ENCODE measurements at places on chromosomes 3 and 15. TPM values are rescaled to one million over a fixed set of nuclear protein-coding genes. Genes with fewer than 3 reads are reported as not detected.

DNA sequence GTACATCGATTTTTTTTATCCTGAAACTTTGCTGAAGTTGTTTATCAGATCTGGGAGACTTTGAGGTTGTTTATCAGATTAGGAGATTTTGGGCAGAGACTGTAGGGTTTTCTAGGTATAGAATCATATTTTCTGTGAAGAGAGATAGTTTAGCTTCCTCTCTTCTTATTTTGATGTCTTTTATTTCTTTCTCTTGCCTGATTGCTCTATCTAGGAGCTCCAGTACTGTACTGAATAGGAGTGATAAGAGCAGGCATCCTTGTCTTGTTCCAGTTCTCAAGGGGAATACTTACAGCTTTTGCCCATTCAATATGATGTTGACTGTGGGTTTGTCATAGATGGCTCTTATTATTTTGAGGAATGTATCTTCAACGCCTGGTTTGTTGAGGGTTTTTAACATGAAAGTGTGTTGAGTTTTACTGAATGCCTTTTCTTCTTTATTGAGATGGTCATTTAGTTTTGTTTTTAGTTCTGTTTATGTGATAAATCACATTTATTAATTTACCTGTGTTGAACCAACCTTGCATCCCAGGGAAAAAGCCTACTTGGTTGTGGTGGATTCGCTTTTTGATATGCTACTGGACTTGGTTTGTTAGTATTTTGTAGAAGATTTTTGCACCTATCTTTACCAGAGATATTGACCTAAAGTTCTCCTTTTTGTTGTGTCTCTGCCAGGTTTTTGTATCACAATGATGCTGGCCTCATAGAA is 14.9 kb upstream of the DNAAF4 start:
- H3K4me3 ChIP-seq, result no peak overlapping the region
- no peaks in the 10 kb centered on the region for H3K4me1 ChIP-seq
- H3K36me3 ChIP-seq, result no peaks in the 10 kb centered on the region

- H3K27me3 ChIP-seq, result no peaks in the 10 kb centered on the region
- H3K4me1 ChIP-seq, result peaks cover 13% of the 10 kb centered on the region
- H3K27ac ChIP-seq, result no peak overlapping the region
- H3K36me3 ChIP-seq, result no peaks in the 10 kb centered on the region
- no peak overlapping the region for H3K4me3 ChIP-seq
- no peak for DNase-seq
These were observed 50.0 kb upstream of the SMAD6 start for GRCh38 chr15:66651913-66652642.

- peaks cover 18% of the 10 kb centered on the region for H3K36me3 ChIP-seq
- DNase-seq, result peak; percentile 41
- no peaks in the 10 kb centered on the region for H3K27me3 ChIP-seq
- H3K27ac ChIP-seq, result peak overlapping the region; percentile 19
- no peak overlapping the region for H3K4me3 ChIP-seq
- H3K4me1 ChIP-seq, result peaks cover 8% of the 10 kb centered on the region
These were observed 47.0 kb upstream of the PPIB start for GRCh38 chr15:64209680-64210334.

GRCh38 chr3:165206454-165207266 is 10.5 kb upstream of the SLITRK3 start:
- H3K36me3 ChIP-seq, result no peaks in the 10 kb centered on the region
- H3K27ac ChIP-seq, result no peak overlapping the region
- DNase-seq, result peak; percentile 68
- H3K4me1 ChIP-seq, result no peaks in the 10 kb centered on the region

DNA sequence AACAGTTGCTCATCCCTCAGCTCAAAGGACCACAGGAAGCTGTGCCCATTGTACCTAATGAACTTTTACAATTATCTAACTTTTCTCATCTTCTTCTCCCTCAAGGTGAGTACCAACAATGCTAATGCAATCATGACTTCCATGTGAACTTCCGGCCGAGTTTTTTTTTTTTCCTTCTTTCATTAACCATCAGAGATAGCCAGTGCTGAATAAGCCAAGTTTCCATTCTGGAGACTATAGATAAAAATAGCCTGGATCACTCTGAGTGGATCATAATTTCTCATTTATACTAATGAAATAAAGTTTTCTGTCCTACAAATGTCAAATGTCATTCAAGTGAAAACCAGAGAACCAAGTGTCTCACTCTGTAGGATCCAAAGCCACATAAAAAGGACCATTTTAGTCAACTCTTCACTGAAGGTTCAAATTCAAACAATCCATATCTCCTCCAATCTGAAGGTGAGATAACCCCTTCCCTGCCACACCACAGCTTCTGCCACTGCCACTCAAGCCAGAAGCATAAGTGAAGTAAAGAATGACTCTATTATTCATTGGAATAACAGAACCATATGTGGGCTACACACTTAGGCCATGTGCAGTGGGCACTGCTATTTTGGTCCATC is 5.5 kb downstream of the SUMF1 start:
- H3K36me3 ChIP-seq, result no peaks in the 10 kb centered on the region
- H3K4me1 ChIP-seq, result no peaks in the 10 kb centered on the region
- no peak overlapping the region for H3K4me3 ChIP-seq
- no peak overlapping the region for H3K27ac ChIP-seq
- no peak for DNase-seq
- H3K27me3 ChIP-seq, result no peaks in the 10 kb centered on the region

DNA sequence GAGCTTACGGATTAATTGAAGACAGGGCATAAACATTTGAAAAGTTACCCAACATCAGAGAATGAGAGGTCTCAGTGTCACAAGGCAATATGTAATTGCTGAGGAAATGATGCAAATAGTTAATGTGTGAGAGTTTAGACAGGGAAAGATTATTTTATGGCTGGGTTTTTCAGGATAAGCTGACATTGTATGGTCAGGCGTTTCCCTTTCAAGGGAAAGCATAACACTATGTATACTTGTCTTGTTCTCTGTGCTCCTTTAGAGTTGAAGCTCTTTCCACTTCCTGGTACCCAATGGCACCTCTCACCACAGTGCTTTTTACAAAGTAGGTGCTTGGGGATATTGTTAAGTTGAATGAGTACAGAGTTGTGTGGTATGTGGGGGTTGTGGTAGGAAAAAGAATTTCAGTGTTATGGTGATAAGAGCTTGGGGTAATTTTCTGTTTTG is 19.9 kb downstream of the IQGAP1 start:
- DNase-seq, result no peak
- H3K4me1 ChIP-seq, result peaks cover 51% of the 10 kb centered on the region
- no peak overlapping the region for H3K4me3 ChIP-seq
- H3K27ac ChIP-seq, result no peak overlapping the region
- no peaks in the 10 kb centered on the region for H3K36me3 ChIP-seq

GRCh38 chr15:90201130-90201943 is at the start of gene SEMA4B:
Gene SEMA4B (plus strand): TSS chr15:90201330. CDS start chr15:90201579, 249 bp downstream.
- peak within 1 kb of the TSS; percentile 86 for H3K4me3 ChIP-seq
- no peak within 1 kb of the TSS for H3K27ac ChIP-seq
- H3K4me1 ChIP-seq, result 0 out of 2 replicates have a peak, but pooled peaks cover 3% of the 10 kb centered on the region
- no peaks in the 10 kb centered on the region for H3K27me3 ChIP-seq
- H3K36me3 ChIP-seq, result no peaks in the 10 kb centered on the region

AMOTL2 gene
- 185 TPM for polyA plus RNA-seq

ZCWPW2 gene
- polyA plus RNA-seq, result 0.13 TPM

NGLY1 gene
- 7.2 TPM for polyA plus RNA-seq

FGD5 gene
- not detected for polyA plus RNA-seq

STX19 gene
- polyA plus RNA-seq, result not detected

DNAH12 gene
- polyA plus RNA-seq, result 0.03 TPM

All from SK-N-SH (cell line).